Fibroblast of lung (primary cell): ENCODE measurements at places on chromosomes 3 and 15.

DNA sequence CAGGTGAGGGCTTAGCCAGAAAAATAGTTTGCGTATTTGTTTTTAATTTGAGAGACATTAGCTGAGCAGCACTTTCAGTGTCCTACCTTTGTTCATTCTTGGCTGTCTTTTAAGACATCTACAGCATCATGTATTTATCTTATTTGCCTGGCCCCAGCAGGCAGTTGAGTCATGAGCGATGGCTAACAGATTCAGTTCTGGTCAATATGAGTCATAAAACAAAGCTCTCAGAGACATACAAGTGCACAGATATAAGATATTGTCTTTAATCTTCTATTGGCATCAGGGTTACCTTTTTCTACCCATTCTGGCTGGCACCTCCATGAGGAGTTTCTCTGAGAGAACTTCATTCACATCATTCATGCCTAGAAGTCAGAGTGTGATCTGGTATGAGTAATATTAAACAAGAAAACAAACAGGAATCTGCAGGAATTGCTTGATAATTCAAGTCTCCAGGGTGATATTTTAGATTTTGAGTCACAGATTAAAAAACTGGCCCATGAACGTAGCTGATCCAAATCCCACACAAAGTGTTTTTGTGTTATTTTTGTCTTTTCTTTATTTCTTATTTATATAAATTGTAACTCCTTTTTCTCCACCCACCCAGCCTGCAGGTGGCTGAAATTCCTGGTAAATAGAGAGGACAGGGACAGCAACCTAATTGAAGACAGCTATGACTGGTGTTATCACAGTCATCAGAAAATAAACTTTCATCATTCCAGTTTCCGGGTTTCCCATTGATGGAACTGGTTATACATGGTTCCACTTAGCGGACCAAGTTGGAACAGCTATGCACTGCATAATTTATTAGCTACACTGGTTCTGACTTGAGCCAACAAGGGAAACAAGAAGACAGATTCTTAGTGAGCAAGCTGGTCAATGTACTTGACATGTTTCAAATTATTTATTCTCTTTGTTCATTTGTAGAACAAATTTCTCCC, 47.3 kb downstream of the PLSCR2 start:
- peak; percentile 88 for DNase-seq

DNA sequence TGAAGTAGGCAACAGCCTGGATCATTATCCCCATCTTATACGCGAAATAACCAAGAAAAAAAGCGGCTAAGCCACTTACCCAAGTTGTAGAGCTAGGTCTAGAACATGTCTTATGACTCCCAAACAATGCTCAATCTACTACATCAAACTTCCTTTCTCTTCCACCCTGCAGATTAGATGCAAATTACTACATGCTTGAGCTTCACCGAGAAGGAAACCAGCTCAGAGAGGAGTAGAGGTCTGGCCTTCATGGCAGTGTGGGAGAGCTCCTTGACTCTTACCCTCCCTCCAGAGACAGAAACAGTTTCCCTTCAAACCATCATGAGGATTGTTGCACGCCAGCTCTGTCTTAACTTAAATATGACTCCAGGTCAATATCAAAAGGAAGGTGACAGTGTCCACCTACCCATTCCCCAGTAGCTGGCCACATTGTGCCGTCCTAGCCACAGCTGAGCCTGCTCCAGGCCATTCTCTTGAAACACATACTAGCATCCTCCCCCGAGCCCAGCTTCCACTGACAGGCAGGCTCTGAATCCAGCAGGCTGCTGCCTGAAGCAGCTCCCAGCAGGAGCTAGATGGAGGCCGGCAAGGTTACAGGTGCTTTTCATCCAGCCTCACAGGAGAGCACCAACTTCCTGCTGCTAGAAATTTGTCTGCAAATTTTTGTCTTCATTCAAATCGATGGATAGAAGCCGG, 56.8 kb downstream of the CPN2 start:
- DNase-seq = no peak

- DNase-seq = no peak
These were observed 13.7 kb upstream of the GRIP2 start for GRCh38 chr3:14553871-14554270.

- no peak for DNase-seq
These were observed 274.9 kb upstream of the PPP2R3A start for GRCh38 chr3:135690664-135691063.

GRCh38 chr3:163462446-163462845, 1615.8 kb downstream of the SI start:
- DNase-seq = no peak

DNA sequence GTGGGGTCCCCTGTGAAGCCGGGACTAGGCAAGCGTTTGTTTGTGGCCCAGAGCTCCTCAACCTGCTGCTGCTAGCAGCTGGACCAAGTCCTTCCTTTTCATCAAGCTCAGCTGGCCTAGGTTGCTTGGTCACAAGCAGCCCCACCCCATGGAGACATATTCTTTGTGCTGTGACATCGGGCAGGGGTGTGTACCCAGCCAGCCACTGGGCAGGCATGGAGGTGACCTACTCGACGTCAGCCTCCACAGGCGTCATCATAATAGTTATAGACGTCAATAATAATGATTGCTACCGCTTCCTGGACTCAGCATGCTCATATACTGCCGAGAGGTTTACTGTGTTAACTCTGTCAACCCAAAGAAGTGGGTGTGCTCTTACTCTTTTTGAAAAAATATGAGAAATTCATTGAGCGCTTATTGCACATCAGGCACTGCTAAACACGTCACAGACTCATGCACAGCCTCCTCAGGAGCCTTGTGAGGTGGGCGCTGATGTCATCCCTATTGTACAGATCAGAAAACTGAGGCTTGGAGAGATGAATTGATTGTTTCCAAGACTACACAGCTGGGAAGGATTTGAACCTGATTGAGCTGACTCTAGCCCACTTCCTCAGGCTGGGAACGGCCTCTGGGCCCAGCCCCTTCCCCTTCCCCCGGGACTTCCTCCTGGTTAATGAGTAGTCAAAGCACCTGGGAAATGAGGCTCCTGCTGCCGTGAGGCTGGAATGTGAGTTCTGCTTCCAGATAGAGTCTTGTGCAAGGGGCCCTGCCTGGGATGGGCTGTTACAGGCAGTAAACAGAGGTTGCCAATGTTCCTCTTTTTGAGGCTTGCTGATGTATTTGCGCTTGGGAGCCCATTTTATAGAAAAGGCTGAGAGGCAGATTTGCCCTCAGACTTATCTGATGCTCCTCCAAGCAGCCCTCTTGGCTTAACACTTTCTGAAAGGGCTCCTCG, 16.2 kb downstream of the SLC6A6 start:
- DNase-seq = no peak

DNA sequence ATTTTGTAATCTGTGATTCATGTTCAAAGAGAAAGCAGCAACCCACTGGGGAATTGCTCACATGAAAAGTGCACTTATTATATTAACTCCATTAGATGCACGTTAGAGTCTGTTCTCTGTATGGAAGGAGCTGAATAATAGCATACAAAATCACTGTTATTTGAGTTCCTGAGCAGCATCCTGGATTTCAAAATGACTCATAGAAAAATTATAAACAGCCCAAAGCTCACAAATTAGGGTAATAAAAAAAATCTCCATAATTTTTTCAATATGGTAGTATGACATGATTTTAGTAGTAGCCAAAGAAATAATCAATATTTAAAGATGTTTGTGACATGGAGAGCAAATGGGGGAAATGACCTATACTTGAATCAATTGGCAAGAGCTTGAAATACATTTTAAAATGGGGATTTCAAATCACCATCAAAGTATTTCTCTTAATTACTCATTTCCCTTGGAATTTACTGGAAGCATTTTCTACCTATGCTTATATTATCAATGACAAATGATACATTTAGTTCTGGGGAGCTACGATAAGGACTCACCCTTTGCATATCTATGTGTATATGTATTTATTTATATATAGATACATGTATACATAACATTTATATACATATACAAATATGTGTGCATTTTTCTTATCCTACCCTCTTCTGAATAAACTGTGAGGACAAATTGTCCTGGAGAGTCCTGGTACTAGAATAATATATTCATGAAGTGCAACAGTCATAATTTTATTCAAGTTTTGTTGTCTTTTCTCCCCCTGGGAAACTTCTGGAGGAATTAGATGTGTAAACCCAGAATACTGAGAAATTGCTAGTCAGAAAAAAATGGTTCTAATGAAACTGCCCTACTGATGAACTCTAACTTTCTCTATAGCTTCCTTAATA, 116.3 kb downstream of the RPL22L1 start:
- DNase-seq = peak; percentile 61

DNA sequence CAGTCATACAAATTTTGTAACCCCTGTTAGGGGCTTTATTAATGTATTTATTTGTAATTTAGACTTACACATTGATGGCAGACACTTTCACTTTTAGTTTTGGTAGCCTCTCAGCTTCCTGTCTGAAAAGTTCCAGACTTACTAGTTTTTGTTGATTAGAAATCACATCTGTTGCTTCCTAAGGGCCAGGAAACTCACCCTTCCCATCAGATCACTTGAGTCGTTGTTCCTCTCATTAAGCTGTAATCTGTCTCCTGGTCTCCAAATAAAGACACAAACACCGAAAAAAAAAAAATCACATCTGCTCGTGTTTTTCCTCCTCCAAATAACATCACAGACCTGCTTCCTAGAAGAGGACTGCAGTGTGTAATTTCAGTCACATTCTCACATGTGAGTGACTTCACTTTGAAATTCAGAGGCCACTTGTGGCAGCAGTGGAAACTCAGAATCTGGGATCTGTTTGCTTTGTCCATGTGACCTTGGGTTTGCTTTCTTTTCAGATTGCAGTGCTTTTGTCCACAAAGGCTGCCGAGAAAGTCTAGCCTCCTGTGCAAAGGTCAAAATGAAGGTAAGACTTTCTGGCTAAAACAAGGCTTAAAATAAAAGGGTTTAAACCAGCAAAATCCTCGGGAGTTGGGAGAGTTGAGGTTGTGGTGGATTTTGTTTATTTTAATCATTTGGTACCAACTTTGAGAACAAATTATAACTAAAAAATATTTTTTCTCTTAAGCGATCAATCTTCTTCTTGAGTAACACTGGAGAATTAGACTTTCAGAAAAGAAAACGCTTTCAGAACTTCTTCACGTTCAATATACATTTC, 87.0 kb downstream of the KLHL25 start:
- peak; percentile 47 for DNase-seq

- no peak for DNase-seq
These were observed 78.8 kb upstream of the PRR23C start for GRCh38 chr3:139123377-139124095.

GRCh38 chr3:36476286-36476942, 96.1 kb downstream of the STAC start:
- DNase-seq = no peak

GRCh38 chr15:39543651-39544050, 37.2 kb upstream of the THBS1 start:
- peak; percentile 29 for DNase-seq

DNA sequence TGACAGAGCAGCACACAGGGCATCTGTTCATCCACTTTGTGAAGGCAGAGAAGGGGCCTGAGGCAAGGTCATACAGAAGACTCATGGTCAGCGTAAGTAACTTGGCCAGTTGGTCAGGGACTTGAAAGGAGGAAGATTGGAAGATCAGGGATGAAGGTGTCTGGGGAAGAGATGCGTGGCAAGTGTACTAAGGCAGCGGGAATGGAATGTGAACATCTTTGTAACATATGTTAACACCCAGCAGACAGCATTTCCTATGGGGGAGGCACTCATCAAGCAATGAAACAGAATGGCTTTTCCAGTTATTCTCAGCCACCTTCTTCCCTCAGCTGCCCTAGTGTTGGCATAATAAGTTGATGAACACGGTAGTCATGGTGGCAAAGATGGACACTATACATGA, 7.8 kb upstream of the RFC4 start:
- DNase-seq = no peak

GRCh38 chr3:99928771-99929744, 111.4 kb downstream of the CMSS1 start:
- DNase-seq = no peak

DNA sequence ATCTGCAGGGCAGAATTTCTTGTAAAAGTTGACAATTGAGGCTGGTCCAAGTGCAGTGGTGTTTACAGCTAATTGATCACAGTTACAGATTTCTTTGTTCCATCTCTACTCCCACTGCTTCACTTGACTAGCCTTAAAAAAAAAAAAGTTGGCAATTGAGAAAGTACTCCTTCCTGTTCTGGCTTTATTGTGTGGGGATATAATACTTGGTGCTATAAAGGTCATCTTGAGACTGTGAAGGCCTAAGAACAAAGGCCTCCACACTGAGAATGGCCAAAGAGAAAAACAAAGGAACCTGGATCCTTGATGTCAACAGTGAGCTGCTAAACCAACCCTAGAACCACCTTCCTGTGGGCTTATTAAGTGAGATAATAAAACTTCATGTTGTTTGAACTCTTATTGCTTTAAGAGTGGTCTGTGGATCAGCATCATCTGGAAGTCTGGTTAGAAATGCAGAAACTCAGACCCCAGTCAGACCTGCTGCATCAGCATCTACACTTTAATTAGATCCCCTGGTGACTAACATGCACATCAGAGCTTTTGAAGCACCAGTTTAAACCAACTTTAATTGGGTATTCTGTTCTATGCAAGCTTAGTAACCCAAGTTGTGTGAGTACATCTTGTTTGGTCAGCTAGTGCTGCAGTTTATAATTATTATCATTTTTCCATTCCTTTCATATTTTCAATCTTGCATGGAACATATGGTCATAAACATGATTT, 55.2 kb downstream of the TMOD3 start:
- DNase-seq = no peak

- no peak for DNase-seq
These were observed 38.6 kb downstream of the BTLA start for GRCh38 chr3:112460519-112461195.

DNA sequence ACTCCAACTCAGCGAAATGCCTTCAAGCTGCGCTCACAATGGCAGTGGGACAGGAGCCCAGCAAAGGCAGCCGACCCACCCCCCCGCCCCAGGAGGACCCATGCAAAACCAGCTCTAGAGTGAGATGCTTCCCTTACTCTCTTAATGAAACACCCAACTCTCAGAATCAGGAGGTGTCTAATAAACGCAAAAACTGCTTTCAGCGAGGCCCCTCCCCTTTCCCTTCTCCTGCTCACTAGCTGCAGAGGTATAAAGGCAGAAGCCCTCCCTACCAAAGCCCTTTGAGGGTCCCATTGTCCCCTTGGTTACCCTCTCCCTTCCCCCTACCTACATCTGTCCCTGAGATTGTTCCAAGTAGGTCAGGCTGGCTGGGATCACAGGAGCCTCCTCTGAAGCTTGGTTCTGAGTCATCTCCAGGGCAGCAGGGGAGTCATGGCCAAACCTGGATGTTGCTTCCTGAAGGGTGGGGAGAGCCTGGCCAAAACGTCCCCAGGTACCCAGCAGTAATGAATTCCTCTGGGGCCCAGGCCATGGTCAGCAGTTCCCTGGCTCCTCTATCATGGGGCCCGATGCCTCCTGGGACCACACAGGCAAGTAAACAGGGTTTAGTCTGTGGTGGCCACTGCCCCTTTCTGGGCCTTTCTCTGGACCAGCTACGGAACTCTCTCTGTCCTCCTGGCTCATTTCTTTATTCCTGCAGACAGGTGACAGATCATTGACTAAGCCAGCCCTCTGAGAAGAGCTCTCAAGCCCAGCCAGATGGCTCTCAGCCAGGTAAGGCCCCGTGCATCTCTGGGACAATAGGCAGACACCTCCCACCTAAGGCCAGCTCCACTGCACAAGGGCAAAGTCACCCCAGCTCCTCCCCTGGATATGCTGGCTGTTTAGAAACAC, 8.6 kb downstream of the KLHL25 start:
- peak; percentile 72 for DNase-seq
